ENCODE measurements at places on chromosomes 12 and 14.

DNA sequence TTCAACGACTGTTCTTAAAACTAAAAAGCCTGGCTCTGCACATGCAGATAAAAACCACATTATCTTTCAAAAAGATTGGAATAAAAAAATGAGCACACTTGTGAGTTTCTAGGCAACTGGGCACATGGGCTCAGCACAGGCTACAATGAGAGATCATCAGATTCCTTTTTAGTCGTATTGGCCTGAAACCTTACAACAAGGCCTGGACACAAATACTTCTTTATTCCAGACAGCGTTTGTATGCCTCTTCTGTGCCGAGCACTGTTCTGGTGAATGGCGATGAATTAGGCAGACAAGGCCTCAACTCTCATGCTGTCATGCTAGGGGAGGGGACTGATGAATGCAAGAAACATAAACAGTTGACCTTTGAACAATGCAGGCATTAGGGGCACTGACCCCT is 463.0 kb downstream of the AACS start:
- DNase-seq: no peak

DNA sequence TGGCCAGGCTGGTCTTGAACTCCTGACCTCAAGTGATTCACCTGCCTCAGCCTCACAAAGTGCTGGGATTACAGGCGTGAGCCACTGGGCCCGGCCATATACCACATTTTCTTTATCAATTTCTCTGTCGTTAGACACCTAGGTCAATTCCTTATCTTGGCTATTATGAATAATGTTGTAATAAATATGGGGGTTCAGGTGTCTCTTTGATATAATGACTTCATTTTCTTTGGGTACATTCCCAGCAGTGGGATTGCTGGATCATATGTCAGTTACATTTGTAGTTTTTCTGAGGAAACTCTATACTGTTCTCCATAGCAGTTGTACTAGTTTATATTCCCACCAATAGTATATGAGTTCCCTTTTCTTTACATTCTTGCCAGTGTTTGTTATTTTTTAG is 67.8 kb upstream of the DDHD1 start:
- DNase-seq: no peak

DNA sequence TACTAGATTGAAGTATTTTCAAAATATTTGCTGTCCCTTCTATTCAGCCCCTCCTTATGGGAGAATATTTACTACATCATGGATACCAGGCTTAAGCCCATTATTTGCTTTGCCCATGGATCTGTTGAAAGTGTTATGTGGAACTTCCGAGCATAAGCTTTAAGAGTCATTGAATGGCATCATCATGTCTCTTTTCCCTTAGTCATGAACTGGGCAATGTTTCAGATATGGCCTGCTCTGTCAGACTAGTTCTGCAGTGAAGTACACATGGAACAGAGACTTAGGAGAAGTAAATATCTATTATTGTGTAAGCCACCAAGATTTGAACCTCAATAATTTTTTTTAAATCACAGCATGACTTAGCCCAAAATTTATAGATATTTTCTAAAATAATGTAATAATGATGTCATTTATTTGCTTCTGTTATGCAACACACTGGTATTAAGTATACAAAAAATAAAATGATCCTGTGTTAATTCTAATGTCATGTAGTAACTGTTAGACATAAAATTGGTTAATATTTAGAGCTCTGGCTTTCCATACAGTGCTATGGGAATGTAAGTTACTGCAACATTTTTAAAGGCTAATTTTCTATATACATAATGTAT is 1097.3 kb downstream of the SLC16A7 start:
- DNase-seq: no peak

DNA sequence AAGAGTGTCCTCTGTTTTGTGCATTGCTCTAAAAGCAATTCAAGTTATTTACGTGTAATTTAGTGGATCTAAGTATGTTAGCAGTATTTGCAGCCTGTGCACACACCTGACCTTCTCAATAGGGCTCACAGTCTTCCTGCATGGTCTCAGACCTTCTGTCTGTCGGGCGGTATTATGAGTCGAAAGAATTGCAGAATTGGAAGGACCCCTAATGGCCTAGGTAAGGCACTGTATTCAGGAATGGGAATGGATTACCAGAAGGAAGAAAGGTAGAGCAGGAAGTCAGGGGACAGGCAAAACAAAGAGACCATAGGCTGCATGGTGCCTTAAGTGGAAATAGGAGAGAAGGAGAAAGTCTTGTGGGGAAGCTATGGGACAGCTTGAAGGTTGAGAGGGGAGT is 341.6 kb downstream of the VRK1 start:
- no peak for DNase-seq

- DNase-seq: no peak
These were observed 97.3 kb downstream of the NCOR2 start for GRCh38 chr12:124470139-124470538.

DNA sequence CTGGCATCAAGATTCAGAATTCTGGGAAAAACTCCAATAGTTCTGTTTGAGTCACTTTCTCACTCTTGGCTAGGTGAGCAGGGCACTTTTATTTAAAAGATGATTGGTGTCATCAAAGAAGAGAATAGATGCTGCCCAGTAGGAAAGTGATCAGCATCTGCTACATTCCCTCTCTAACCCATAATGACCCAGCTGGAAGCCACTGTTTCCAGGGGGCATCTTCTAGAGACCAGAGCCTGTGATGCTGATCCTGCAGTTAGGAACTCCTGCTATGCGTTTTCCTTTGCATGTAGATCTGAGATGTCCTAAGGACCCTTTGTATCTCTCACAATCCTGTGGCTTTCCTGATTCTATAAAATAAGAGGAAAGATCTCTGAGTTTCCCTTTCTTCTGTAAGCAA is 79.9 kb upstream of the TMTC1 start:
- DNase-seq: no peak

DNA sequence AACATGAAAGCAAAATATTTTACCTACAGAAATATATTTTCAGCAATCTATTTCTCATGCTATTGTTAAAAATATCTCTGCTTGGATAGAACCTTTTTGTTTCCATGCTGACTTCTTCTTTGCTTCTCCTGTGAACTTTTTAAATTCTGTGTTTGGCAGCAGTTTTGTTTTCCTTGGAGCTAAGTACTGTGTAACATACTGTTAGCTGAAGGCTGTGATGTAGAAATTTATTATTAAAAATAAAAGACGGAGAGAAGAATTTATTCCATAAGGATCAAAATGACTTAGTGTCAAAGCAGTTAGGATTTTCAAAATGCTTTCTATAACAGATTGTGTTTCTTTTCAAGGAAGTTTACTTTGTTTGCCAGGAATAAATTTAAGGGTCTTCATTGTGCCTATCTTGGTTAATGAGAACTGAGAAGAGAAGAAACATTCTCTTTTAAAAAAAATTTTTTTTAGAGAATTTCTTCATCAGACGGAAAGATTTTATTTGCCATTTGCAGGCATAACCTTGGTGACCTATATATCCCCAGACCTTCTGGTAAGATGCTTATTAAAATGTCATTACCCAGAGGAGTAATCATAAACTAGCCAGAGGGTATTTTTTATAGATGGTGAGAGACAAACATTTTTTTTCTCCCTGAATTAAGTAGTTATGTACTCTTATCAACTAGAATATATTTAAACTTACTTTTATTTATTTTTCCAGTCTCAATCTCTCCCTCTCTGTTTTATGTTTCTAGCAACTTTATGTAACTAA is 147.1 kb upstream of the SLCO1C1 start:
- DNase-seq: no peak
